ENCODE measurements at places on chromosomes 1 and 21.
A peak's percentile ranks its signal among the peaks of the same experiment; 100 is the strongest.

GRCh38 chr1:119648620-119649004 lies 546 bp upstream of the ZNF697 start:
- no peak for DNase-seq

- no peak for DNase-seq
Observed at GRCh38 chr1:115596080-115596780, 45.5 kb upstream of the VANGL1 start.

GRCh38 chr1:230067419-230067870 lies 407 bp downstream of the GALNT2 start:
- peak; percentile 37 for DNase-seq

GRCh38 chr21:14833241-14833640 lies 231.6 kb downstream of the NRIP1 start:
- DNase-seq = no peak

GRCh38 chr1:236702791-236703394 lies 16.6 kb downstream of the ACTN2 start:
- no peak for DNase-seq

- no peak for DNase-seq
Observed at GRCh38 chr1:55827350-55827749, 612.2 kb upstream of the USP24 start.

- no peak for DNase-seq
Observed at GRCh38 chr1:209768354-209768774, 12.5 kb downstream of the TRAF3IP3 start.

GRCh38 chr1:10295481-10296085 lies 85.2 kb downstream of the KIF1B start:
- peak; percentile 33 for DNase-seq

- no peak for DNase-seq
Observed at GRCh38 chr1:183075861-183076260, 52.6 kb downstream of the LAMC1 start.

DNA sequence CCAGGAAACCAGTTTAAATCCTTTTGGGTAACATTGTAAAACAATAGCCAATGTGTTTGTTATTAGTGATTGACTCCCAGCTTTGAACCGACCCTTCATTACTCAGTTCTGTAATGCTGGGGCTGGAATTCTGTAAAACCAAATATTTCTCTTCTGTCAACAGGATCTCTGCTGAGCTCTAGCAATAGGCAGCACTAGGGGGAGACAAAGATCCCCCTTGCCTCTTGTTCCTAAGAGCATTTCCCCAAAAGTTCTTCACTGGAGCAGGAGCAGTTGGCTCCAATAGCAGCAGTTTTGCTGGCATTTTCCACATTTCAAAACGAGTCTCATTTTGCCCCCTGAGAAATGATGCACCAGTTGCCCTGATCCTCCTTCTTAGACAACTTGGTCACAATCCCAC lies 1671.1 kb downstream of the MRPL39 start:
- no peak for DNase-seq

GRCh38 chr1:10615332-10615731 lies 140.6 kb downstream of the PEX14 start:
- no peak for DNase-seq

DNA sequence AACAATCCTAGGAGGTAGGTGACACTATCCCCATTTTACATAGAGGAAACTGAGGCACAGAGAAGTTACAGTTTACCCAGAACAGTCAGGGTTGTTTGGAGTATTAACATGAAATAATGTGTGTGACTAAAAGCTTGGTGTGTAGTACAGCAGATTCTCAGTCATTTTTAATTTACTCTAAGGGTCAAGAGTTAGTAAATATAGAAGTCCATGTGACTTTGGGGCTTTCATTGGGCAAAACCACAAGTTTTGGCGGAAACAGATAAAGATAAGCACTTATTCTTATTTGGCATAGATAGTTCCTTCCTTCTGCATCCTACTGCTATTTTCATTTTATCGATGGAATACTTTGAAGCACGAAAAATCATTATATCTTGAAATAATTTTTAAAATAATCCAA lies 128.5 kb downstream of the DNM3 start:
- DNase-seq = no peak

DNA sequence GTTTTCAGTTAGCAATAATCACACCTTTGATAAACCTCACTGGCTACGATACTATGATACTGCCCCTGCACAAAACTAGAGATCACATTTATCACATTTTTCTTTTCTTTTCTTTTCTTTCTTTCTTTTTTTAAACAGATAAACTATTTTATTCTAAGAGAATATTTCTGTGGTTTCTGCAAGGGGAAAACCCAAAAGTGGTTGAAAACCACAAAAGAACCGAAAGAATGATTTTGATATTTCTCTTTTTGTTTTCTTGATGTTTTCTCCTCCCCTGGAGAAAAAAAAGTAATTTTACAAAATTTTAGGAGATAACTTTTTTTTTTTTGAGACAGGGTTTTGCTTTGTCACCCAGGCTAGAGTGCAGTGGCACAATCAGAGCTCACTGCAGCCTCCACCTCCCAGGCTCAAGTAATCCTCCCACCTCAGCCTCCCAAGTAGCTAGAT lies 18.4 kb upstream of the FRRS1 start:
- DNase-seq = no peak

DNA sequence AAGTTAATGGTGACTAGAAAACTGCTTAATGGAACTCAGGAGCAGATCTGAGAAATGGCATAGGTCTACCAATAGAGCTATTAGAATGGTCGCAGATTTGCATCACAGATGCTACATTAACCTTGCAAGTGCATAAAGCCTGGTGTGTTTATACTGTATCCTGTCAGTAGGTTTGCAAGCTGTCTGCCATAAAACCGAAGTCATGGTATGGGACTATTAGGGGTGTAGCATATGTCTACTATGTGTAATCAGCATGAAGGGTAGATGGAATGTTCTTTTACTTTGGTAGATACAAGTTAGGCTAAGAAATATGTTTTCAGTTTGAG lies 574.2 kb upstream of the ADGRL2 start:
- DNase-seq = no peak

GRCh38 chr21:41364308-41364707 lies 2.5 kb downstream of the MX2 start:
- no peak for DNase-seq

- no peak for DNase-seq
Observed at GRCh38 chr21:32282992-32283391, 4.1 kb upstream of the MIS18A start.

DNA sequence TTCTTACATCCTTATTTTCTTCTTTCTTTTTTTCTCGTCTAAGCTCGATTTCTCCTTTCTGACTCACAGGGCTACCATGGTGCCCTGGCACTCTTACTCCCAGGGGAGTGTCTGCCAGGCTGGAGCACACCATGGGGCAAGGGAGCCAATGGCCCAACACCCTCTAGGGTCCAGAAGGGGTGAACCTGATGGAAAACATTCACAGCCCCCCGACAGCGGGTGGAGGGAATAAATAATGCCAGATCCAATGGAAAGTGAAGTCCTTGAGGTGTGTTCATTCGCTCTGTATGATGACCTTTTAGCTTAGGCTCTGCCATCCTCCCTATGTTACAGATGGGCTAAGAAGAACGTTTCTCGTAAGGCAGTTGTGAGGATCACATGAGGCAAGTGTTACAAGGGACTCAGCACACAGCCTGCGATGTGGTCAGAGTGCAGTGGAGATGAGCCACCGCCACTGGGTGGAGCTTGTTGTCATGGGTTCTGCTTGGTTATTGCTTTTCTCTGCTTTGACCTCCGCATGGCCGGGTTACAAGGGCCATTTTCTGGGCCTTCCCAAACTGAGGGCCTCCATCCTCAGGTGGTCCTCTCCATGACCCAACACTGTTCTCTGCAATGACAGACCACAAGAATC lies 3.5 kb upstream of the FCMR start:
- no peak for DNase-seq

DNA sequence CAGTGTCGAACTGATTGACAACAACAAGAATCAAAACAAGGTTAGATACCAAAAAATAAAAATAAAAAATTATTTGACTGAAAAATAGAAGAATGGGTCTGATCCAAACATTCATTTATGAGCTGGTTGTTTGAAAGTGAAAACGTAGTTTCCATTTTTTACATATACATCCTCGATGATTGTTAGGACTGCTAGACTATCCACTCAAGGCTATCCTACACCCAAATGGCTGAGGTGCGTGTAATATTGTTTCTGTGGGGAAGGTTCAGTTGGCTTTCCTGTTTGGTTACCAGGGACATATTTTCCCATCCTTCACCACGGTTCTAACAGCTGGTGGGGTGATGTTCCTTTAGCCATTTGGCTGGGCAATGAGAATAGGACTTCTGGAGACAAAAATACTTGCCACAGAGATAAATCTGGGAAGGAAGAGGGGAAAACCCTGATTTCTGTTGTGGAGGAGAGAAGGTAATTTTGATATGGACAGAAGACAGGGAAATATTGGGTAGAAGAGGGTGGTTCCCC lies 66.3 kb downstream of the MAP3K7CL start:
- DNase-seq = no peak

GRCh38 chr1:13224480-13225060 lies 1.4 kb downstream of the PRAMEF18 start:
- DNase-seq = no peak

DNA sequence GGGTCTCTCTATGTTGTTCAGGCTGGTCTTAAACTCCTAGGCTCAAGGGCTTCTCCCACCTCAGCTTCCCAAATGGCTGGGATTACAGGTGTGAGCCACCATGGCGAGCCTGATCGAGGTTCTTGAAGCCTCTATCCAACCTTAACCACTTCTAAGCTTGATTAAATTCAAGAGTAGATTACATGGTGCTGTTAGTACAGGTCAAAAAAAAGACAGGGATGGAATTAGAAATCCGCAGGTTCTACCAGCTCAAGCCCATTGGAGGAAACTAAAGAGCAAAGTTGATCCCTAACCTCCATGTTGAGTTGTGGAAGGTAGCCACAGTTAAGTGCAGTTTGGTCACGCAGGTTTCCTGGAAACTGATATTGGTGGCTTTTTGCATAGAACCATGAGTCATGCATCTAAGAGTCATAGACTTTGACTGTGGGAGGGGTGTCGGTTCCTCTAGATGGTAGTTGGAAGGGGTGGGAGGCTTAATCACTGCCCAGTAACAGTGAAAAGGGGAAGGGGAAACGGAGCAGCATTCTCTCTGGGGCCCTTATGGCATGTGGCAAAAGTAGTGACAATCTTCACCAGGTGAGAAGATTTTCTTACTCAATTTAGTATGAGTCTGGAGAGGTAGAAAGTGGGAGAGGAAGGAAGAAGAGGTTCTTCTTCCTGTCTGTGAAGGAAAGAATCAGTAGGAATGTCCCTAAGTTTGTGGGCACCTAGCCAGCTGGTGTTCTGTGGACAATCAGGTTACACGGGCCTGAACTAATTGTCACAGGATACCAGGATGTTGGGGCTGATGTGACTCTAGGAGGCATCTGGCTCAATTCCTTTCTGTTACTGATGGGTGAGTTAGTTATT lies 7.0 kb downstream of the CD53 start:
- no peak for DNase-seq

DNA sequence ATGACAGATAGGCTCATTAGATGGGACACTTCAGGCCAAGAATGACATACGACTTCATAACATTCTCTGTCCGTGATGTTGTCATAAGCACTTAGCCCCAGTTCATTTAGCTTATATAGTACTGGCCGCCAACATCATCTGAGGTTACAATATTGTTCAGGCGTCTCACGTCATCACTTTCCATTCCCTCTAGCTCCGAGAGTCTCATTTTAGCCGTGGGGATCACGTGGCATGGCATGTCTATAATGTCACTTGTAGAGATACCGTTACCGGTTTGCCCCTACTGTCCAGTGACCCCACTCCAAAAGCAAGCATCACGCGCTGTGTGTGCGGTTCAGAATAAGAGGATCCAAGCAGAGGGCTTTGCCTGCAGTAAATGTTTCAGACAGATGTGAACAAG lies 34.6 kb upstream of the HEATR1 start:
- no peak for DNase-seq

GRCh38 chr1:3314491-3315381 lies 139.7 kb upstream of the ARHGEF16 start:
- DNase-seq = no peak

DNA sequence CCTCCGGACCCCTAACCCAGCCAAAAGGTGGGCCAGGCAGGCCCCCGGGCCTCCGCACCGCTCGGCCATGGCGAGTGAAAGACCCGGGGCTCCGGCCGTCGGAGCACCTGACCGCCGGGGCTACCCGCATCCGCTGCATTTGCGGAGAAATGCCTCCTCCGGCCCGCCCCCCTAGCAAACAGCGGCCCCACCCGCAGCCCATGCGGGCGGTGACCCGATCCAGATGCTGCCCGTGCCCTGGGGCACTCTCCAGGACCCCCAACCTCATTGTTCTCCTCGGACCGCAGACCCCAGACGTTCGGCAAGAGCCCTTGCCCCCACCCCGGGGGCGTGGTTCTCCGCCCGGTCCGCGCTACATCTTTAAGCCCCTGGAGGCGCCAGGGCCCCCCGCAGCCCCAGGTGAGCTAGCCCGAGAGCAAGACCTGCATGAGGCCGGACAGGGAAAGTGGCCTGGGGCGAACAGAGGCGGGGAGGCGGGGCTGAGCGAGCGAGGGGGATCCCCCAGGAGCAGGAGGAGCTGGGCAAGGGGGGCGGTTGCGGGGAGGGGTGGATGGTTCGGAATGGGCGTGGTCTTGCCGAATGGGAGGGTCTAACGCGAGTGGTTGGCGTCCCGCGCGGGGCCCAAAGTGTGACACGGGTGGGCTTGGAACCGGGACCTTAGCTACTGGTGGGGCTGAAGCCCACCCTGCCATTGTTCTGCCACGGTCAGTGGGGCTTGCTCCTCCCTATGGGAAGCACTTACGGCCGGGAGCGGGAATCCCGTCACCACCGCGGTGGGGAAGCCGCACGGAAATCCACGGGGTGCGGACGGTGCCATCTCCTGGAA lies 6.3 kb upstream of the CRYBG2 start:
- DNase-seq = no peak

- no peak for DNase-seq
Observed at GRCh38 chr1:12255913-12256312, 26.1 kb downstream of the VPS13D start.

DNA sequence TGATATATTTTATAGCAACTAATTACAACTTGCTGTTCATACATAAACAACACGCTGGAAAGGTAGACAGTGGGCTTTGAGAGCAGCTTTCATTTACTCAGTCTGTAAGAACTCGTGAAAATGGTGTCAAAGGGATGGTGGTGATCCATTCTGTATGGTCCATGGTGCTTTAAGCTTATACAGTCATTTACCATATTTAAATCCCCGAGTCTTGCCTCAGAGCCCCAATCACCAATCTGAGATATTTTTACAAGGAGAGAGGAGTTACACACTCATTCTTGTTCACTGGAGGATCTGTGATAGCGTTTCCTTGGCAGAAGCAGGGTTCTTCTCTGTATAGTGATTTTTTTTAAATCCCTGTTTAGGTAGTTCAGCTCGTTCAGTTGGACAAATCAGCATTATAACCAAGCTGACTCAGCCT lies 694.6 kb downstream of the USP25 start:
- peak; percentile 5 for DNase-seq

GRCh38 chr1:161266202-161266601 lies 7.7 kb downstream of the PCP4L1 start:
- no peak for DNase-seq

- no peak for DNase-seq
Observed at GRCh38 chr1:4960336-4960735, 305.9 kb downstream of the AJAP1 start.

DNA sequence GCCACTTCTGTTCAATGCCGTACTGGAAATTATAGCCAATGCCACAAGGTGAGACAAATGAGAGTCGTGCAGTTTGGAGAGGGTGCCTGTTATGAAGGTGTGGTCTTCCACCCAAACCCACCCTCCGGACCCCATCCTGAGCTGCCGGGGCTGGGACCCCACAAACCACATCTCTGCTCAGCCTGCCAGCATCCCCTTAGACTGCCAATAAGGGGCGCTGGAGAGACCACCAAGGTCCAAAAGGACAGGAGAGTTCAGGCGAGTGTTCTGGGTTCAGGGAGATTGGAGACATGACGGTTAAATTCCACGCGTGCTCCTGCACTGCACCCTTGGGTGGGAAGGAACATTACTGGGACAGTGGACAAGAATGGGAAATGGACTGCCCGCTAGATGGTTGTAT lies 48.7 kb upstream of the COL18A1 start:
- DNase-seq = no peak
